ENCODE measurements at places on chromosomes 5 and 9. TPM values are rescaled to one million over a fixed set of nuclear protein-coding genes. Genes with fewer than 3 reads are reported as not detected.

Gene SMIM33
- 2.8 TPM for total RNA-seq

Gene SPARC
- total RNA-seq = 91.3 TPM

Gene SPINK6
- total RNA-seq = not detected

- DNase-seq = no peak
Observed at GRCh38 chr9:134505032-134505431, 136.6 kb upstream of the COL5A1 start.

GRCh38 chr5:107373549-107374263, 297.0 kb downstream of the EFNA5 start:
- no peak for DNase-seq

GRCh38 chr9:31848505-31849285, 535.7 kb upstream of the ACO1 start:
- no peak for DNase-seq

DNA sequence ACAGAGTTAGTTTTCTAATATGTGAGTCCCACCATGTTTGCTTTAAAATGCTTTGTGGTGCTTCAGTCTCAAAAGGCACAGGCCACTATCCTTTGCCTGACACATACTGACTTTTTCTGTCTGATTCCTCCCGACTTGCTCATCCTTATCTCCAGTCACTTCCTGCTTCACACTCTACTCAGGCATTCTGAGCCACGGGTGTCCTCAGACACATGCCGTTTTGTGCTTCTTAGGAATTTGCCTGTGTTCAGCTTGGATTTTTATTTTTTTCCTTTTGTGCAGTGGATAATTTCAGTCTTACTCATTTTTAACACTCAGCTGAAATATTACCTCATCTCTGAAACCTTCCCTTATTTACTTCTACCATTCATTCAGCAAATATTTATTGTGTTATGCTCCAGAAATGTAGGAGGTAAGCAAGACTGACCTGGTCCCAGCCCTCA, 54.1 kb downstream of the MAN2A1 start:
- no peak for DNase-seq
